ENCODE measurements at places on chromosomes 4 and X. TPM values are rescaled to one million over a fixed set of nuclear protein-coding genes. Genes with fewer than 3 reads are reported as not detected.

TLR3 gene
- 3.8 TPM for polyA plus RNA-seq

SSX4B gene
- polyA plus RNA-seq = not detected

ASB9 gene
- polyA plus RNA-seq = 0.67 TPM

RAB41 gene
- polyA plus RNA-seq = 0.92 TPM

DNA sequence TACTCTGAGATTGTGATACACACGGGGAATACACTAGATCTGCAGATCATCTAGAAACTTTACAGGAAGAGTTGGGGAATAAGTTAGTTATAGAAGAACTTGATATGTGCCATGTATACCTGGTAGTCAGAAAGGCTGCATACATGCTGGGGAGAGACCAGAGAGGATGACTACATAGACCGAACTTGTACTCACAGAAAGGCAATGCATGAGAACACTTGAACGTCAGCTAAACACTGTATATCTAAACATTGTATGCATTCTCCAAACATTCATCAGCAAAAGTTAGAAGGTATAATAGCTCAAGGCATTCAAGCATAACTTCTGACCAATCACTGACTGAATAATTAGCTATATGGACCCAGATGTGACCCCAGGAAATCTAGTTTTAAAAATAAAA, 78.0 kb upstream of the PDHA2 start:
- H3K27me3 ChIP-seq = no peaks in the 10 kb centered on the region
- H3K4me3 ChIP-seq = no peak overlapping the region
- H3K36me3 ChIP-seq = no peaks in the 10 kb centered on the region
- DNase-seq = no peak
- H3K4me1 ChIP-seq = no peaks in the 10 kb centered on the region

DNA sequence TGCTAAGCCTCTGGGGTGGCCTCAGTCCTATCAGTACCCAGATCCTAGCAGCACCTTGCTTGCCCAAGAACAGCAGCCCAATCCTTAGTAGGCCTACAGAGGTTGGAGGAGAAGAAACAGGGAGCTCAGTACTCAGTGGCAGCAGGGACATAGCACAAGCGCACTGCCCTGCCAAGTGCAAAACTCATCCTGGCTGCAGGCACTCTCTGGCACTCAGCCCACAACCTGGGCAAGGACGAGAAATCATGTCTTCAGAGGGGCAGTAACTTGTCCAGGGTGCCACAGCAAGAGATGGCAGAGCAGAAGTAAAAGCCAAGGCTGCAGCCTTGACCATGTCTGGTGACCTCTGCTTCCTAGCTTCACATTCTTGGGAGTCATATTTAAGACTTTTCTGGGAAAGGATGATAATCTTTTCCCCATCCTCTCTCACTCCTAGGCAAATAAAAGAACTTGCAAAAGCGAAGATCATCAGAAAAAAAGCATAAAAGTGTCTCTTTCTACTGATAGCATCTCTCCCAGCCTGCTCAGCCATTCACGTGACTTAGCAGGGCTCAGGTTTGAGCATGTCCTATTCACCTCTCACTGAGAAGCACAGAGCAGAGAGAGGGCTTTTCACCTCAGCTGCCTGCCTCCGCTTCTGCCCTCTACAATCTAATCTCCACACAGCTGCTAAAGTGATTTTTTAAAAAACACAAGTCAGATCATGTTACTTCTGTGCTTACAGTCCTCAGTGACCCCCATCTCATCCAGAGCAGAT, 37.2 kb upstream of the MAGEA4 start:
- no peaks in the 10 kb centered on the region for H3K36me3 ChIP-seq
- no peak for DNase-seq
- no peaks in the 10 kb centered on the region for H3K27me3 ChIP-seq
- H3K4me1 ChIP-seq = no peaks in the 10 kb centered on the region
- no peak overlapping the region for H3K4me3 ChIP-seq

DNA sequence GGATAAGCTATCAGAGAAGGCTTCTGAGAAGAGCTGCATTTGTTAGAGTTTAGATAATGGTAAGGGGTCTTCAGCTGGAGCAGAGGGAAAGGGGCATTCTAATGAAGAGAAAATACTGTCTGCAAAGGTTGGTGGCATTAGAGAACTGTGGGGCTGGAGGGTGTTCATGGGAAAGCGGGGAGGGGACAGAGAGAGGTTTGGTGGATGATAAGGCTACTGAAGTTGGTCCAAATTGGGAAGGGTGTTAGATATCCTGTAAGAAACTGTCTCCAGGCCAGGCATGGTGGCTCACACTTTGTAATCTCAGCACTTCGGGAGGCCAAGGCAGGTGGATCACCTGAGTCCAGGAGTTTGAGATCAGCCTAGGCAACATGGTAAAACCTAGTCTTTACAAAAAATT, 59.9 kb downstream of the AFF1 start:
- H3K4me1 ChIP-seq = no peaks in the 10 kb centered on the region
- H3K27me3 ChIP-seq = no peaks in the 10 kb centered on the region
- no peaks in the 10 kb centered on the region for H3K36me3 ChIP-seq
- DNase-seq = no peak
- no peak overlapping the region for H3K4me3 ChIP-seq

DNA sequence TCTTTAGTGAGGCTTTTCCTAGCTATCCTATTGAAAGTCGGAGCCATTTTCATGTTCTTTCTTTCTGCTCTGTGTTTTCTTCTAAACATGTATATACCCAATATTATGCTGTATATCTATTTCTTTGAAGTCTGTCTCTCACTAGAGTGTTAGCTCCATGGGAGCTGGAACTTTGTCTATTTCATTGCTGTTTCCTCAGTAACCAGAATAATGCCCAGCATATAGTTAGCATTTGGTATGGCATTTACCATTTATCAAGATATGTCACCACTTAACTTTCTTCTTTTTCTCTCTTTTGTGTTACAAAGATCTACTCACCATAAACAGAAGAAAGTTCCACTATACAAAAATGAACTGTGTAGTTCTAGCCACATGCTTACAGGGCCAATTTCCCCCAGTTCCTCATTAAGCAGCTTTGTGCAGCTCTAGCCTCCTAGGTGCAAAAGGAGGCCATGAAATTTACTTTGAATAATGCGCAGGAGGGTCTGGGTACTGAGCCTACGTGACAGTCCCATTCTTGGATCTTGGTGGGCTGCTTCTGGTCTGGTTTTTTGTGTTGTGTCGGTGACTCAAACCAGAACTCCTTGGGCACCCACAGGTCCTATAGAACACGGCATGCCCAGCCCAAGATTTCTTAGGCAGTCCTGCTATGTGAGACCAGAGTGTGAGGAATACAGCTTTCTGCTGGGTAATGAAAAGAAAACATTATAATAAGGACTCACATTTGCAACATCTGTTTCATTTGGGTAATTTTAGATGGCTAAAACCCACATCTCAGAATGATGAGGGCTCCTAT, 302.3 kb upstream of the IGFBP7 start:
- no peaks in the 10 kb centered on the region for H3K4me1 ChIP-seq
- H3K27ac ChIP-seq = no peak overlapping the region
- DNase-seq = no peak
- no peaks in the 10 kb centered on the region for H3K27me3 ChIP-seq
- no peak overlapping the region for H3K4me3 ChIP-seq
- no peaks in the 10 kb centered on the region for H3K36me3 ChIP-seq

Measured in small intestine (tissue), 16 donors.